ENCODE measurements at places on chromosomes 12 and 14.
A peak's percentile ranks its signal among the peaks of the same experiment; 100 is the strongest.

DNA sequence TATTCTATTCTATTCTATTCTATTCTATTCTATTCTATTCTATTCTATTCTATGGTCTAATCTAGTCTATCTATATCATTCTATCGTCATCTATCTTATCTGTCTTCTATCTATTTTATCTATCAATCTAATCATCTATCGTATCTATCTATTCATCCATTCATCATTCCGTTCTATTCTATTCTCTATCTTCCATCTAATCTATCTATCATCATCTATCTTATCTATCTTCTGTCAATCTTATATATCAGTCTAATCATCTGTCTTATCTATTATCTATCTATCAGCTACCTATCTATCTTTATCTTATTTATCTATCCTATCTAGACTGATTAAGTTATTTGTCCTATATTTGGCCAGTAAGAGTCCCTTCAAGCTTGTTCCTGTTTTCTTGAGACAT, 831.5 kb upstream of the TMEM132C start:
- no peak for DNase-seq

- DNase-seq, result peak; percentile 69
These were observed at the start of gene RXYLT1 for GRCh38 chr12:63779498-63780481. Gene RXYLT1, plus strand, starts transcription at chr12:63779909. Its CDS starts 52 bp downstream, at chr12:63779961.

DNA sequence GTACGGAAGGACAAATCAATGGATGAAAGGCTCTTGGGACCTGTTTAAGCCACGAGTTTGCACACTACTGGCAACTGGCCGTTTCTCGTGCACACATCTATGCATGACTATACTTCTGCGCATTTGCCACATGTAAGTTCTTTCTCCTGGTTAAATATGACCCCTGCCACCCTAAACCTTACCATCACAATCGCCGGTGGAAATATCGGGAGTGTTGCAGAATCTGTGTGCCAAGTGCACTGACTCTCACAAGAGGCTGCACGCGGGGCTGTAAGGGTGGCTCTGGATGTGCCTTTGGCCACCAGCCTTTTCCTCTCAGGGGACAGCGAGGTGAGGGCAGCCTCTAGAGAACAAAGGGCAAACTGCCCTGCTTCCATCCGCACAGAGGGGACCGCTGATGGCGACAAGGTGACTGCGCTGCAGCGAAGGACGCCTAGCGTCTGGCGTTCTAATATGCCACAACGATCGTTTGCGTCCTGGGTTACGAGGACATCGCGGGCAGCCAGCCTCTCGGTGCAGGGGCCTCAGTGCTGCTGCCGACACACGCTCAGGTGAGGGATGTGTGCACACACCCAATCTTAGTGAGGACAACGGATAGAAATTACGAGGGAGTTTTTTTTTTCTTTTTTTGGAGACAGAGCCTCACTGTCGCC, 232.2 kb downstream of the PCNX1 start:
- DNase-seq, result no peak

- no peak for DNase-seq
These were observed 3.7 kb upstream of the ANKLE2 start for GRCh38 chr12:132765361-132765760.

GRCh38 chr14:93116676-93117200, 1.0 kb upstream of the ITPK1 start:
- DNase-seq, result no peak

DNA sequence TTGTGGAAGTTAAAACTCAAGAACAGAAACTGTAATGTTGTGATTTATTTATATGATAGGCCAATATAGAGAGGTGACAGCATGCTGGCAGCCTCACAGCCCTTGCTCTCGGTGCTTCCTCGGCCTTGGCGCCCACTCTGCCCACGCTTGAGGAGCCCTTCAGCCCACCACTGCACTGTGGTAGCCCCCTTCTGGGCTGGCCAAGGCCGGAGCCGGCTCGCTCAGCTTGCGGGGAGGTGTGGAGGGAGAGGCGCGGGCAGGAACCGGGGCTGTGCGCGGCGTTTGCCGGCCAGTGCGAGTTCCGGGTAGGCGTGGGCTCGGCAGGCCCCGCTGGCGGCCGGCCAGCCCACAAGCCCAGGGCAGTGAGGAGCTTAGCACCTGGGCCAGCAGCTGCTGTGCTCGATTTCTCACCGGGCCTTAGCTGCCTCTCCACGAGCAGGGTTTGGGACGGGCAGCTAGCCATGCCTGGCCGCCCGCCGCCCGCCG, 65.8 kb upstream of the SLC8A3 start:
- DNase-seq, result no peak

DNA sequence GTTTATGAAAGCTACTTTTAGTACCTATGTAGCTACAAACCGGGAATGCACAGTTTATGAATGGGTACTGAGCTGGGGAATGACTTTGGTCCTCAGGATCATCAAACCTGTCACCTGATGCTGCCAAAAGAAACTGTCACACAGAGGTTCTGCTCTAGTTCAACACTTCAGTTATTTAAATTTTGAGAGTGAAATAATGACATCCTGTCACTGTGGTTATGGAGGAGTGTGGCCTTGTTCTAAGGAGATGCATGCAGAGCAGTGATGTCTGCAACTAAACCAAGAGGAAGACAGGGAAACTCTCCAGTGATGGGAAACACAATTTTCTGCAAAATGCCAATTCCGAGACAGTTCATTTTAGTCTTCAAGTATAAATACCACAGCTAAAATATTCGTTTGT, 4.8 kb upstream of the AEBP2 start:
- DNase-seq, result no peak

GRCh38 chr12:2447861-2448260, 346.9 kb upstream of the FKBP4 start:
- DNase-seq, result no peak

Data from stimulated activated CD8-positive, alpha-beta memory T cell treated with anti-CD3 and anti-CD28 coated beads, Interleukin-7, amount 100 ng/mL, for 24 hours (primary cell).